Lower leg skin (tissue), 4 donors: ENCODE measurements at places on chromosomes 7 and 10. TPM values are rescaled to one million over a fixed set of nuclear protein-coding genes. Genes with fewer than 3 reads are reported as not detected.

Gene FAM24B
- total RNA-seq: 3.4 TPM

Gene PWWP2B
- total RNA-seq: 28.9 TPM

Gene JCAD
- 4.1 TPM for total RNA-seq

Gene PAPSS2
- total RNA-seq: 2.2 TPM

Gene CUZD1
- 0.59 TPM for total RNA-seq

Gene SPDYE2B
- not detected for total RNA-seq

Gene AASS
- total RNA-seq: 7.7 TPM

Gene CYP2C18
- 6.1 TPM for total RNA-seq

Gene SUGCT
- 1.6 TPM for total RNA-seq

Gene C1QL3
- total RNA-seq: not detected

Gene NUTM2B
- total RNA-seq: 0.17 TPM

Gene NACAD
- total RNA-seq: 1.6 TPM

Gene ZDHHC6
- total RNA-seq: 16.8 TPM

Gene HGF
- total RNA-seq: 0.91 TPM

Gene OR2A5
- total RNA-seq: not detected
